ENCODE measurements at places on chromosomes 1 and 21.

- DNase-seq: no peak
These were observed 61.8 kb downstream of the SPAG17 start for GRCh38 chr1:118123116-118123839.

DNA sequence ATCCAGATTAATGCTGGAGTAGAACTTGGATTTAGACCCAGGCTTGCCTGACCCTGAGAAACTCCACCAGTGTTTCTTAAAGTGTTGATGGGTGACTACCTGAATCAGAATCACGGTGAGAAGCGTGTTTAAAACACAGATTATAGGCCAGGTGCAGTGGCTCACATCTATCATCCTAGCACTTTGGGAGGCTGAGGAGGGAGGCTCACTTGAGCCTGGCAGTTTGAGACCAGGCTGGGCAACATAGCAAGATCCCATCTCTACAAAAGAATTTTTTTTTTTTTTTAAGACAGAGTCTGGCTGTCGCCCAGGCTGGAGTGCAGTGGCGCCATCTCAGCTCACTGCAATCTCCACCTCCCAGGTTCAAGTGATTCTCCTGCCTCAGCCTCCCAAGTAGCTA is 56.3 kb upstream of the TENT5B start:
- DNase-seq: no peak

DNA sequence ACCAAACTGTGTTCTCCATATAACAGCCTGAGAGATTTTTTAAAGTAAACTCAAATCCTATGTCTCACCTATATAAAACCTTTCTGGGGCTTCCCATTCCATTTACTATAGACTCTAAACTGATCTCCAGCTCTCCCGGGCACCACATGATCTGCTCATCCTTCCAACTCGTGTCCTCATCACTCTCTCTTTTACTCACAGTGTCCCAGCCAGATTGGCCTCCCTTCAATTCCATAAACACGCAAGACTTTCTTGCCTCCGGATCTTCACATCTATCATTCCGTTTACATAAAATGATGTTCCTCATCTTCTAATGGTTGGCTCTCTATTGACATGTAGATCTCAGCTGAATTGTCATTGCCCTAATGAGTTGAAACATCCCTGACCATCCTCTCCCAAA is 59.4 kb downstream of the ZNF697 start:
- DNase-seq: no peak

GRCh38 chr1:67686267-67687197 is 1.5 kb downstream of the GADD45A start:
- DNase-seq: peak; percentile 93

GRCh38 chr1:94754570-94754969 is 65.6 kb upstream of the SLC44A3 start:
- no peak for DNase-seq

DNA sequence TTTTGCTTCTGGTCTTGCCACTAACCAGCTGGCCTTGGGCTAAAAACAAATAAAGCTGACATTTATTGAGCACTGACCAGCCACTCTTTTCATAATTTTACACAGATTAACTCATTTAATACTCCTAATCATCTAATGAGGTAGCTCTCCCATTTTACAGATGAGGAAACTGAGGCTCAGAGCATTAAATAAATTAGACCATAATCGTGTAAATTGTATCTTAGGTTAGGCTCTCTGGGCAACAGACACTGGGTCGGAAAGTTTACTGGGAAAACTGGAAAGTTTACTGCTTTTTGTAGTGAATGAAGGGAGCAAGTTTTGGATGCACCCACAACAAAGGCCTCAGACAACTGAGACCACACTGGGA is 7.3 kb downstream of the BMP8B start:
- DNase-seq: no peak

DNA sequence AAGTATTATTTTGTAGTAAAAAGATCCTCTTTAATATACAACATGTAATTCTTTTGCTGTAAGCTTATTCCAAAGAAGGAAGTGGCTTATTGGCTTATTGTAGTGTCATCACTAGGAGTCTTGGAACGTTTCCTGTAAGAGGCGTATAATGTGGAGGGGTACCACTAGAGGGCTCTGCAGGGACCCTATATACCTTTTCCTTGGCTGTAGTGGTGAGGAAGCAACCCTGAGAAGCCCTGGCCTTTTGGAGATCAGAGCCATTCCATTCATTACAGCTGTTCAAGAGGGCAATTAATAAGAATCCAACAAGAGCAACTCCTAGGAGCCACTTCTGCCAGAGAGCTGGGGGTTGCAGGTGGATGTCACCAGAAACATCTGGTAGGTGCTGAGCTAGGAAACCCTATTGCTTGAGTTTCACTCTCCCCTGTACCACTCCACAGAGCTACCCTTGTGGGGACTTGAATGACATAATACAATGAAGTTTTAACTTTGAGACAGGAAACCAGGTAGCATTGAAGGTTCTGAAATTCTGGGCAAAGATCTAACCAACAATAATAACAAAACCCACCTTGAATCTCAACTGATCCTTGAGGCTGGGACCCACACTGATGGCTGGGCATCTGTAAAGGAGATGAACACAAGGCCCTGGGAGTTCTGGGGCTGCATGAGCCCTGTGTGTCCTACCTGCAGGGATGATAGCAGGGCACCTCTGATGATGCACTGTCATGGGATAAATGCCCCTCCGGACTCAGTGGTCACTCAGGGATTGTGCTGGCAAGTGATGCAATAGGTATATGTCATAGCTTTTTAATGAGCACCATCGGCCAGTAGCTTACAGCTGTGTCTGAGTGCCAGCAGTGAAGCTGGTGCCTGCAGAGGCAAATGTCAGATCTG is 160.2 kb upstream of the COA6 start:
- no peak for DNase-seq

DNA sequence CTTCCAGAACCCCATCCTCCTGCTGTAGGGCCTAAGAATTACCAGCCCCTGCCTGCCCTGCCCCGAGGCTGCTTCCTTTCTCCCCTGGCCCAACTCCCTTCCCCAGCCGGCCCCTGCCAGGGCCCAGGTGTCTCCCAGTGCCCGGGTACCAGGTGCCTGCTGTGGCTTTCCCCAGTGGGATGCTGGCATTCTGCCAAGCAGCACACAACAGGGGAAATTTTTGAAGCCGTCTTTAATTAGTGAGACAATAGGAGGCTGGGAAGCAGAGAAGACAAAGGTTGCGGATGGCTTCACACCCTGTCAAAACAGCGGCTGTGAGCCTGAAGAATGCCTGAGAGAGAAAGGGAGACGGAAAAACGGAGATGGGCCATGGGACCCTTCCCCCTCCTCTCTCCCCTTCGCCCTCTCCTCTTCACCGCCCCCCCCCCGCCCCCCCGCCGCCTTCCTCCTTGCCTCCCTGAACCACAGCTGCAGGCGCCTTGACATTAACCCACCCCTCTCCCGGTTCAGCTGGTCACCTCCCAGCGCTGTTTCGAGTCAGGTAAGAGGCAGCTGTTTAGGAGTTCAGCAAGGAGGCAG is 33.6 kb downstream of the LRRN2 start:
- DNase-seq: no peak
